Non-pigmented ciliary epithelial cell (primary cell): ENCODE measurements at places on chromosomes 2 and 18.

- no peak for DNase-seq
Observed at GRCh38 chr2:174218773-174219172, 29.6 kb downstream of the OLA1 start.

DNA sequence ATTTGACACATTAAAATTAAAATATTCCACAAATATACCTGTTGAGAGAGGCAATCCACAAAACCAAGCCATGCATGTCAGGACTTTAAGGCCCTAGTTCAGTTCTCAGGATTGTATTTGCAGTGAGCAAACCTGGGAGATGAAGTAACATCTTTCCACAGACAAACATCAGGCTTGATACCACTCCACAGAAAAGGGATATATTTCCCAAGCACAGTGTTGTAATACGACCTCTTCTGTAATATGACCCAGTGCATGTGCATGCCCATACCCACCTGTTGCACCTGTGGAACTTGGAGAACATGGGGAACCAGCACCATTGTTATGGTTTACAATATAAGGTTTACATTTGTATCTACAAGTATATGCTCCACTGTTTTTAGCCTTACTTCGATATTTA is 184.0 kb downstream of the PDE11A start:
- no peak for DNase-seq

GRCh38 chr2:129910446-129911362 is 68.8 kb upstream of the RAB6C start:
- no peak for DNase-seq

GRCh38 chr2:59383473-59383872 is 1142.3 kb upstream of the FANCL start:
- DNase-seq, result no peak
